ENCODE measurements at places on chromosomes 12 and 14.

GRCh38 chr14:60867503-60868172 is 113.2 kb downstream of the TRMT5 start:
- peak; percentile 29 for DNase-seq

DNA sequence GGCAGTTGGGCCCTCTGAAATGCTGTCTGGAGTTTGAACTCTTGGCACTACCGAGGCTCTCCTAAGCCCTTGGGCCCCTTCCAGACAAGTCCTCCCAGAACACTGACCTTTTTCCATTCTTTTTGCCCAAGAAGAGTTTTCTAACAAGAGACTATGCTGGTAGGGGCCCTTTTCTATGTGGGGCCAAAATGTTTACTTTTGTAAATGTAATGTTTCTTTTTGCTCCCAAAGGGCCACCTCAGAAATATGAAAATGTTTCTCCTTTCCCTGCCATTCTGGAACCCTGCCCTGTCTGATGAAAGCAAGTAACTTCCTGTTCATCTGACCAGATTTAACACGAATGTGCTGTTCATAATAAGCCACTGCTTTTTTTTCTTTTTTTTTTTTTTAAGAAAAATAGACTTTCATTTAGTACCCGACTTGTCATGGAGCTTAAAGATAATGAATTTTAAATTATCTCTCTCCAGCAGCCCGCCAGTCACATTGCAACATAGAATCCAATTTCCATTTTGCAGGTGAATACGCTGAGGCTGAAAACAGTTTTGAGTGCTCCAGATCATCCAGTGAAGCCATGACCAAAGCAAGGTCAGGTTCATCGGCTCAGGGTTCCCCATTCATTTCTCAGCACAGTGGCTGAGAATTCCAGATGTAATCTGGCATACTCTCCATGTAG is 169.9 kb downstream of the DPF3 start:
- no peak for DNase-seq

- peak; percentile 86 for DNase-seq
Observed at GRCh38 chr14:70641548-70642302, at the start of gene TTC9. TTC9 (plus strand) TSS chr14:70641916; CDS start chr14:70642130, 214 bp downstream.

DNA sequence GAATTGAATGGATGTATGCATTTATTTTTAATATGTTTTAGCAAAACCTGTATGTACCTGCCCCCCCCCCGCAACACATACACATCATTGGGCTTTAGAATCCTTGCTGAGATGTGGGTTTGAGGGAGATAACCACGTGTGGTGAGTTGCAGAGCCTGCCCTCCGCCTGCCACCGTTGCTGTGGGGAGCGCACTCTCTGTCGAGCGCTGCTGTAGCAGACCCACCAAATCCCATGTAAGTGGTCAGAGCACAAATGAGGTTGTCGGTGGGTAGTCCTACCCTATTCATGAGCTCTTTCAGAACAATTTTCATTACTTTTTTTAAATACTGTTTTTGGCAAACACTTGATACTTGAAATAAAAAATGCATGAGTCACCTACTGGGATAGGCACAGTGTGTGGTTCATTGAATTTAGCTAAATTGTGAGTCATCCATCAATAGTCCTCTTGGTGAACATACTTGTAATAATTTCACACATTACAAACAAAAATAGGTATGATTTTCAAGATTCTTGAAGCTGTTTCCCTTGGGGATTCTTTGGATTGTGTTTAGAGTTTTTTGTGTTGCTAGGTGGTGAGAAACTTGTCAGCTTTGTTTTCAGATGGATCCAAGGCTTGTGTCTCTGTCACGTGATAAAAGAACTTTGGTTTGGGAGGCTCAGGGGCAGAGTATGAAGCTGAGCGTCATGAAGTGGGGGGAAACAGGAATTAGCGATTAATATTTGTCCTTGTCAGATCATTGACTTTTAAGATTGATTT is 107.6 kb downstream of the PTCSC3 start:
- DNase-seq = peak; percentile 86

GRCh38 chr12:70779250-70779649 is 141.3 kb downstream of the PTPRR start:
- no peak for DNase-seq

- no peak for DNase-seq
Observed at GRCh38 chr14:92175811-92176210, 54.0 kb downstream of the CPSF2 start.

DNA sequence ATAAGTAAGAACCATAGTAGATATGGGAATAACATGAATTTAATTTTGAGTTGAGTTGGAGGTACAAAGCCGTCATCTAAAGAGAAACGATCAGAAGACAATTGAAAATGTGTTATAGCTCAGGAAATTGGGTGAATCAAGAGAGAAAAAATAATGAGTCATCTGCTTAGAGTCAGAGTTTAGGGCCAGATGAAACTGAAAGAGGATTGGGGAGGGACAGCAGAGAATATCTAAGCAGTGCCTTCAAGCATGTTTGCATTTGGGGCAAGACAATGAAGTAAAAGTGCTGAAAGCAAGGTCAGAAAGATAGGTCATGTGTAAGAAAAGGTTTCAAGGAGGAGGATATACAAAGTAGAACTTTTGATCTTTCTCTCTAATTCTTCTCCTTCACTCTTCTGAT is 49.4 kb downstream of the SLC15A5 start:
- DNase-seq = no peak

- peak; percentile 45 for DNase-seq
Observed at GRCh38 chr14:106185837-106186233, 659.5 kb downstream of the TMEM121 start.

GRCh38 chr12:104805186-104805585 is 152.9 kb downstream of the SLC41A2 start:
- no peak for DNase-seq

DNA sequence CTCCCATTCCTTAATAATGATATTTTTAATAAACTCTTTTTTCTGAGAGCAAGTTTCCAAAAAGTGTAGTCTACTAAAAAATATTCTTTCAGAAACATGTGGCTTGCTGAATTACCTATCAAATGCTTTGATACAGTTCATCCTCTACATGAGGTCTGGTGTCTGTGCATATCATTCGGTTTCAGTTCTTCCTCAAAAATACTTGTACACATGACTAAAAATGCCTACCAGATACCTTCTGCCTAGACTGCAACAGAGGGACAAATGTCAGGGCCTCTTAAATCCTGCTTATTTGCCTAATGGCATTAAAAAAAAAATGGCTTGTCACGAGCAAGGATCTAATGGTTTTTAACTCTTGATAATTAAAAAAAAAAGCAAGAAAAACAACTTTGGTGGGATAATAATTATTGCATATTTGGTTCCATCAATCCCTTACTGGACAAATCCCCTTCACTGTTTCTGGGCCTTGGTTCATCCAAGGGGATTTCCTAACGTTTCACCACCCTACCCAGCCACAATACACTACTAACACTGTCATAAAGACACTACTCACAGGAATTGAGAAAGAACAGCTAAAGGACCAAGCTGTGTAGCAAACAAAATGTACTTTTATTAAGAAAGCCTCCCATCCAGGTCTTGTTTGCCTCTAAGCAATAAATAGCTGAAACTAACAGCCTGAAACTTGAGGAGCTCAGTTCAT is 45.7 kb downstream of the PARP11 start:
- DNase-seq = no peak

DNA sequence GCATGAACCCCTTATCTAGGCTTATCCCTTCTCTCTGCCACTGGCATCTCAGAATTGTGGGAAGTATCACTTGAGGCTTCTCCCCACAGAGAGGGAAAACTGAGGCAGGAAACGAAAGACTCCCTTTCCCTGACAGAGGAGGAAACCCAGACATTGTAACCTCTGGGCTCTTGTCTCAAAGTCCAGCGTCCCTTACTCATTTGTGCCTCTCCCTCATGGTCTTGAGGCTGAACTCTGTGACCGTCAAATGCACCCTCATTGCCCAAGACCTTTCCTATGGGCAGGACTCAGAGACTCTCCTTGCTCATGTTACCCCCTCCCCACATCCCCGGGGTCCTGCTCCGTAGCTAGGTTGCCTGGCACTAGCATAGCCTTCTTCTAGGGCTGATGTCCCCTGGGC is 3.8 kb downstream of the CACNB3 start:
- no peak for DNase-seq

- no peak for DNase-seq
Observed at GRCh38 chr12:9667403-9668160, 1.9 kb upstream of the CLEC2D start.

DNA sequence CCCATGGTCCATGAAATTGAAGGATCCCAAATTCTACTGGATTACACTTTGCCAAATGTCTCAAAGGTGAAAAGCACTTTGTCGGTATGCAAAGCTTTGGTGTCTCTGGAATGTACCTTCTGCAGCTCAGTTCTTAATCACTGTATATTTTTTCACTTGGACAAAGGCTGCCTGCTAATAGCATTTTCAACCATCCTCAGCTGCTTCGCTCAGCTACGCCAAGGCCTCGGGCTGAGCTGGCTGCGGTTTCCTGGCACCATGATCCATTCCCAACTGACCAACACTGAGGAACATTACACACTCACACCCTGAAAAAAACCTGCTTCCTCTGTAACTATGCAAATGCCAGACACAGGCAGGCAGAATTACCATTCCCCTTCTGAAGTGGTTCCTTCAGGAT is 335.2 kb downstream of the DPF3 start:
- no peak for DNase-seq

- DNase-seq = peak; percentile 16
Observed at GRCh38 chr12:62783881-62784280, 151.1 kb downstream of the PPM1H start.

GRCh38 chr12:56932146-56932545 is 2.1 kb downstream of the SDR9C7 start:
- DNase-seq = no peak

DNA sequence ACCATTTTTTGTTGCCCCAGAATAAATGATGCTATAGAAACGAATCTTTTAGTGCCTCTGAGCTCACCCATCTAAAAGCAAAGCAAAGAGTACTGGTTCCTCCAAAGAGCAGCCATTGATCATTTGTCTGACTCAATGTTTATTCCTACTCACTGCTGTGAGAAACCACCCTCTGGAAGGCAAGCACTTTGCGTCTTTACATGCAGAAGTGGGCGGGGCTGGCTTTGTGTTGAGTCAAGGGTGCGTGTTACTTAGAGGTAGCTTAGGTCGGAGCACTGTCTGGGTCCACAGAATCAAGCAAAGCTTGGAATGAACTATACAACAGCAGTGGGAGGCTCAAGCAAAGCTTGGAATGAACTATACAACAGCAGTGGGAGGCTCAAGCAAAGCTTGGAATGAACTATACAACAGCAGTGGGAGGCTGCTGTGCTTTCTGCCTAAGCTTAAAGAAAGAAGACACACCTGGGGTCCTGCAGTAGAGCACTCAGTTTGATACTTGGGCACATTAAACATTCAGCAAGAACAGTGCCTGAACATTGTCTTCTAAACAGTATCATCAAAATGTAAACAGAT is 77.2 kb upstream of the PRICKLE1 start:
- peak; percentile 84 for DNase-seq

- DNase-seq = no peak
Observed at GRCh38 chr12:109741286-109741969, 27.8 kb downstream of the FAM222A start.

- no peak for DNase-seq
Observed at GRCh38 chr12:125247477-125247876, 182.2 kb downstream of the AACS start.

DNA sequence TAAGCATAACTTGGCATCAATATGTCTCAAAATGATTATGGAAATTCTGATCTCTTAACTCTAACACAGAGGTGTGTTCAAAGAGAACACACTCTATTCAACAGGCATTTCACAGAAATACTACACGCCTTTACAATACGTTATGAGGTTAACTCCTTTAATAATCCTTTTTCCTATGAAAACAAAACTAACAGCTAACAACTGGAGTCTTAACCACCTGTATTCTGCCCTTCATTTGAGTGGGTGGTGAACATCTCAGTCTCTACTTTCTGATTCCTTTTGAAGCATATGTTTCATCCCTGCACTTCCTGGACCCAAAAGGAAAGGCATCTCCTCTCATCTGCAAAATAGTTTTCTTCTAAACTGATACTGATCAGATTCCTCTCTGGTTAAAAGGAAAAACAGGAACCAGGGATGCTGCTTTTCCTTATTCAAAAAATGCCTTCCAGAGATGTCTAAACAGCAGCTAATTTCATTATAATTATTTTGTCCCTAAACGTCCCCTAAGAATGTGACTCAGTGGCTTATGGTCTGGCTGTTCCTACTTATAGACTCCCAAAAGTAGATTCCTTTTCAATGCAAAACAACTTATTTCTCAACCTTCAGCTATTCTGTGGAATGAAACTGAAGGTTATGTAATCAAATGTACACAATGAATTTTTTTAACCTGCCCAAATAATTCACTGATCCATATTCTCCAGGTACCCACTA is 24.1 kb downstream of the ITPR2 start:
- DNase-seq = no peak

DNA sequence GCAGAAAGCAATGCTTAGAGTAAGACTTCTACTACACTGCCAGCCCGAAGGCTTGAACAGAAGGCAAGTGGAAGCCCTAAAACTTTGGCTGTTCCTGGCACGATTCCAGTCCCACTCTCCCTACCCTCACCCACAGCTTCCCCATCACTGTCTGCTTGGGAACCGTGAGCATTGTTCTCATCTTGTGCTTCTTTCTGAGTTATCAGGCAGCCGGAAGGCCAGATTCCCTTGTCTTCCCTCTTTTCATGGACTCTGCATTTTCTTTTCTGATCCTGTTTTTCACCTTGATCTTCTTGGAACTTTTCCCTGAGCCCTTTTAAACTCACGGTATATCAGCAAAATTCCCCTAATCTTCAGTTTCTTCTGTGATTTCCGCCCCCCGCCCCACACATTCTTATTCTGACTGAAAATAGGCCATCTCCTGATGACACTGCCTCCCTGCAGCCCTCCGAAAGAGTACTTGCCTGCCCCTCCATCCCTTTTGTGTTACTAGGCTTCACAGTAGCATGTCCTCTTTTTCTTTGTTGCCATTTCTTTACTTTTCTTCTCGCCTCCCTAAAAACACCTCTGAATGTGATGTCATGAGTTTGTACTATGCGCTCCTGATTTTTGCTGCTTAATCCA is 29.9 kb downstream of the RCOR1 start:
- DNase-seq = no peak

- DNase-seq = no peak
Observed at GRCh38 chr12:1405619-1406018, 188.8 kb downstream of the FBXL14 start.

- no peak for DNase-seq
Observed at GRCh38 chr14:54197369-54197768, 199.4 kb upstream of the CDKN3 start.

- no peak for DNase-seq
Observed at GRCh38 chr14:69320581-69321365, 60.8 kb downstream of the GALNT16 start.

All from NCI-H69 (cell line).